ENCODE measurements at places on chromosomes 1 and 21.
A peak's percentile ranks its signal among the peaks of the same experiment; 100 is the strongest.

- DNase-seq, result peak; percentile 57
These were observed 62.7 kb downstream of the CD34 start for GRCh38 chr1:207848234-207848633.

DNA sequence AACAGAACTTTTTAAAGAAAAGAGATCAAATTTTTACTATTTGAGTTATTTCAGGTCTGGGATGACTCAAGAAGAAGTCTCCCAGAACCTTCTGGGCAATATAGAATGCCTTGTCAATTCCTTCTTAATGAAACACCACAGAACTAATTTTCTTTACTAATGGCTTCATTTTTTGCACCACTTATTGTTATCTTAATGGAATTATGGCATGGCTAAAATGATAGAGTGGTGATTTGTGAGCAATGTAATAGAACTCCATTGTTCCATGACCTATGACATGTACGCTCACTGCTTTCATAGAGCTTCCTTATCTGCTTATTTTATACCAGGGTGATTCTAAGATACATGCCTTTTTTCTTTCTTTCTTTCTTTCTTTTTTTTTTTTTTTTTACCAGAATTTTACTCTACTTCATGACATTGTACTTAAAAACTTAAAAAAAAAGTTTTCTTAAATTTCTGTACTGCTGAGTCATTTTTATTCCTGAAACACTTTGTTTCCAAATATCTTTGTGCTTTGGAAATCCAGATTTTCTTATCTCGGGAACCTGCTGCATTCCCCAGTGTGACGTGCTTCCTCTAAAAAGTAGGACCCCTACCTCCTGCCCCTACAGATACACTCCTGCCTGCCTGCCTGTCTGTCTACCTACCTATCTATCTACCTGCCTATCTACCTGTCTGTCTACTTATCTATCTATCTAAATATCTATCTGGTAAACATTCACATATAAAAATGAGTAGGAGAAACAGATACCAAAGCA is 284.9 kb downstream of the PBX1 start:
- no peak for DNase-seq

GRCh38 chr1:167210966-167211674 is 9.6 kb upstream of the POU2F1 start:
- DNase-seq, result no peak

DNA sequence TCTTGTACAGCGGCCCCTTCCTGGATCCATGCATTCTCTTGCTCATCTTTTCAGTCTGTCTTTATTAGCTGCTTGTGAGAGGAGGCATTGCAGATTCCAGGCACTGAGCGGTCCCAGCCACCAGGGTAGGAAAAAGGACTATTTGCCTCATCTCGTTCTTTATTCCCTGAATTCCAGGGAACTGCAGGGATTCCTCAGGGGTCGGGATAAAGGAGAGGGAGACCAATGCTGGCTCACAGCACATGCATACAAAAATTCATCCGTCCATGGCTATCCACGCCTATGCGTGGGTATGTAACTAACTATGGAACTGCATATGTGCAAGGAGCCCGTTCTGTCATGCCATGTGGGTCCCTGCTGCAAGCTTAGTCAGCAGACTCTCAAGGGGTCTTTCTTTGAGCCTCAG is 879 bp upstream of the PLPPR5 start:
- no peak for DNase-seq

- no peak for DNase-seq
These were observed 30.9 kb upstream of the UBE2U start for GRCh38 chr1:64172458-64172983.

All from stimulated activated CD8-positive, alpha-beta memory T cell treated with anti-CD3 and anti-CD28 coated beads, Interleukin-7, amount 100 ng/mL, for 48 hours (primary cell).